ENCODE measurements at places on chromosomes 3 and 15.

- no peaks in the 10 kb centered on the region for H3K4me1 ChIP-seq
- H3K27me3 ChIP-seq = no peaks in the 10 kb centered on the region
- no peak overlapping the region for H3K4me3 ChIP-seq
- no peak for DNase-seq
Observed at GRCh38 chr15:70781236-70781635, 17.9 kb upstream of the UACA start.

- H3K27ac ChIP-seq = no peak overlapping the region
- H3K36me3 ChIP-seq = no peaks in the 10 kb centered on the region
- DNase-seq = no peak
- H3K27me3 ChIP-seq = no peaks in the 10 kb centered on the region
- H3K4me3 ChIP-seq = no peak overlapping the region
Observed at GRCh38 chr3:142065932-142066331, 83.4 kb downstream of the TFDP2 start.

GRCh38 chr3:149042789-149043386 lies 43.4 kb downstream of the HLTF start:
- no peaks in the 10 kb centered on the region for H3K4me1 ChIP-seq
- no peak for DNase-seq
- H3K36me3 ChIP-seq = no peaks in the 10 kb centered on the region
- H3K27me3 ChIP-seq = no peaks in the 10 kb centered on the region

- H3K27me3 ChIP-seq = no peaks in the 10 kb centered on the region
- H3K4me1 ChIP-seq = peaks cover 68% of the 10 kb centered on the region
- no peak overlapping the region for H3K27ac ChIP-seq
- no peak for DNase-seq
Observed at GRCh38 chr3:149613988-149614387, 43.8 kb downstream of the WWTR1 start.

- peaks cover 4% of the 10 kb centered on the region for H3K36me3 ChIP-seq
- H3K4me3 ChIP-seq = no peak overlapping the region
- no peak overlapping the region for H3K27ac ChIP-seq
- DNase-seq = no peak
Observed at GRCh38 chr3:101453961-101454360, 59.1 kb downstream of the SENP7 start.

- H3K4me3 ChIP-seq = no peak overlapping the region
- no peak overlapping the region for H3K27ac ChIP-seq
- peaks cover 9% of the 10 kb centered on the region for H3K4me1 ChIP-seq
- H3K27me3 ChIP-seq = no peaks in the 10 kb centered on the region
Observed at GRCh38 chr3:15726043-15726442, 71.7 kb downstream of the ANKRD28 start.

DNA sequence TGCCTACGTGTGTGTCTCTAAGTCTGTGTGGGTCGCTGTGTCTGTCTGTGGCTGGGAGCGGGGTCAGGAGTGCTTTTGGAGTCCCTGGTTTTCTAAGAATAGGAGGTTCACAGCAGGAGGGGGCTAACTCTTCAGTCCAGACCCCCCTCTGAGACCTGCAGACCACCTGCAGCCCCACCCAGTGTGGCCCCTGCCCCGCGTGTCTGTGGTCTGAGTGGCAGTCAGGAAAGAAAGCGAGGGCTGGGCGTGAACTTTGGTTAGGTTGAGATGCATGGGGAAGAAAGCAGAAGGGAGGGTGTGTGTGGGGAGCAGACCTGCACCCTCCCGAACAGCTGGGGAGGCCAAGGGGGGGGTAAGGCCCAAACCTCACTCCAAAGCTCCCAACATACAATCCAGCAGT lies 144.9 kb upstream of the TPM1 start:
- no peaks in the 10 kb centered on the region for H3K36me3 ChIP-seq
- peak overlapping the region; percentile 55 for H3K27ac ChIP-seq
- H3K4me1 ChIP-seq = peaks cover 33% of the 10 kb centered on the region
- no peak overlapping the region for H3K4me3 ChIP-seq
- DNase-seq = no peak
- H3K27me3 ChIP-seq = no peaks in the 10 kb centered on the region

All from vagina (tissue), 2 donors.